ENCODE measurements at places on chromosomes 16 and 17.
A peak's percentile ranks its signal among the peaks of the same experiment; 100 is the strongest.

- H3K27ac ChIP-seq: no peak overlapping the region
- no peaks in the 10 kb centered on the region for H3K27me3 ChIP-seq
- DNase-seq: no peak
- H3K36me3 ChIP-seq: no peaks in the 10 kb centered on the region
These were observed 6.3 kb upstream of the GGA2 start for GRCh38 chr16:23516366-23517137.

DNA sequence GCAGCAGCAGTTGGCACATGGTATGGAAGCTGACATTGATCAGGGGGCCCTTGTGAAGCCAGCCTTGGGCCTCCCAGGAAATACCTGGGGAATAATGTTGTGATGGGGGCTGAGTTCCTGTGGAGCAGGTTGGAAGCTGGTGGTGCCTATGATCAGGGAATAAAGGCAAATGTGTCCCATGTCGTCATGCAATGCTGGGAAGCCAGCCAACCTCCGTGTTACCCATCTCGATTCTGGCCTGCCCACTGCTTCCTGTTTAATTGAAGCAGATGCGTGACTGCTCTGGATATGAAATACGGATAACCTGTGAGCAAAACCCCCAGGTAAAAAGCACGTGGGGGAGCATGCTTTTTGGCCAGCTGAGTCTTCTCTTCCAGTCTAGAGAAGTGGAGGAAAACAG lies 580.4 kb upstream of the HSBP1 start:
- H3K4me3 ChIP-seq: no peak overlapping the region
- no peaks in the 10 kb centered on the region for H3K36me3 ChIP-seq
- no peak overlapping the region for H3K27ac ChIP-seq

- no peaks in the 10 kb centered on the region for H3K27me3 ChIP-seq
- DNase-seq: no peak
- H3K4me3 ChIP-seq: no peak overlapping the region
- peaks cover 4% of the 10 kb centered on the region for H3K36me3 ChIP-seq
- peaks cover 26% of the 10 kb centered on the region for H3K4me1 ChIP-seq
These were observed 47.0 kb downstream of the MYO18A start for GRCh38 chr17:29133121-29133713.

- no peaks in the 10 kb centered on the region for H3K27me3 ChIP-seq
- H3K36me3 ChIP-seq: peaks cover 7% of the 10 kb centered on the region
- H3K4me1 ChIP-seq: no peaks in the 10 kb centered on the region
- H3K4me3 ChIP-seq: no peak overlapping the region
These were observed 22.8 kb downstream of the GPRC5B start for GRCh38 chr16:19861811-19862327.

DNA sequence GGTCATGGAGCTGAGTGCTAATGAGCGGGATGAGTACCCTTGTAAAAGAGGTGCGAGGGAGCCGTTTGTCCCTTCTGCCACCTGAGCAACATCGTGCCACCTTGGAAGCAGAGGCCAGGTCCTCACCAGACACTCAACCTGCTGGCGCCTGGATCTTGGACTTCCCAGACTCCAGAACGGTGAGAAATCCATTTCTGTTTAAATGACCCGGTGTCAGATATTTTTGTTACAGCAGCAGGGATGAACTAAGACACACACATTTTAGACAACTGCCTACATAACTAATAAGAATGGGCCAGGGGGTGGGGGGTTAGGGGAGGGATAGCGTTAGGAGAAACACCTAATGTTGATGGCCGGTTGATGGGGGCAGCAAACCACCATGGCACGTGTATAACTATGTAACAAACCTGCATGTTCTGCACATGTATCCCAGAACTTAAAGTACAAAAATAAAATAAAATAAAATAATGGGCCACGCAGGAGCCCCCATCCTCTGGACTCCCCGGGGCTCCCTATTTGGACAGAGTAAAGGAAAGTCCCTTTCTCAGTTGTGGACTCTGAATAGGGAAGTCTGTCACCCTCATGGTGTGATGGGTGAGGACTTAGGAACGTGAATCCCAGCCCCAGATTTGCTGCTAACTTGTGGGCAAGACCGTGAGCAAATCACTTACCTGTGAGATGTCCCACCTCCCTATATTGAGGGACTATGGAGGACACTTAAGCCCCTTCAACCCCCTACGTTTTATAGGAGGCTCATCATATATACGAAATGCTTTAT lies 60.6 kb upstream of the DNAH17 start:
- no peaks in the 10 kb centered on the region for H3K27me3 ChIP-seq
- DNase-seq: no peak
- no peaks in the 10 kb centered on the region for H3K36me3 ChIP-seq
- no peak overlapping the region for H3K4me3 ChIP-seq

- H3K4me3 ChIP-seq: no peak overlapping the region
- no peak overlapping the region for H3K27ac ChIP-seq
- DNase-seq: no peak
- H3K36me3 ChIP-seq: no peaks in the 10 kb centered on the region
- no peaks in the 10 kb centered on the region for H3K27me3 ChIP-seq
- peaks cover 12% of the 10 kb centered on the region for H3K4me1 ChIP-seq
These were observed 20.1 kb downstream of the CHMP1A start for GRCh38 chr16:89637379-89637778.

- H3K27ac ChIP-seq: peak within 1 kb of the TSS; percentile 89
- H3K4me3 ChIP-seq: peak within 1 kb of the TSS; percentile 10
- peak; percentile 96 for DNase-seq
- H3K36me3 ChIP-seq: no peaks in the 10 kb centered on the region
- H3K4me1 ChIP-seq: peaks cover 25% of the 10 kb centered on the region
These were observed at the start of gene SMIM5 for GRCh38 chr17:75632863-75633485. TSS of gene SMIM5 (plus strand) at chr17:75633434. CDS start at chr17:75640202, 6,768 bp downstream.

Measured in vagina (tissue), 2 donors.